ENCODE measurements at places on chromosomes 12 and 14.

DNA sequence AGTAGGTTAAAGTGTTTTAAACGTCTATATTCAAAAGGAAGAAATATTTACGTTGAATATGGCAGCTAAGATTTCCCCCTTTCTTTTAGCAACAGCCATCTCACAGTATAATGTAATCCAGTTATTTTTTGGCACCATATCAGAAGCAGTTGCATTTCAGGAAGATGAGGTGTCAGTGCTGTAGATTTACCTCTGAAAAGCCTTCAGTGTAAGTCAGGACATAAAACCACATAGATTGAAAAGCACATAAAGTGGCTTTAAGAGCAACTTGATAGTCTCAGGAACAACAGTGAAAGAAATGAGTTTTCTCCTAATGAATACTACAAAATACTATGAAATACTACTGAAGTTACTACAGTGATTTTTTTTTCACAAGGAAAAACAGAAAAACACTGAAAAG lies 6.9 kb downstream of the MLH3 start:
- DNase-seq = no peak

DNA sequence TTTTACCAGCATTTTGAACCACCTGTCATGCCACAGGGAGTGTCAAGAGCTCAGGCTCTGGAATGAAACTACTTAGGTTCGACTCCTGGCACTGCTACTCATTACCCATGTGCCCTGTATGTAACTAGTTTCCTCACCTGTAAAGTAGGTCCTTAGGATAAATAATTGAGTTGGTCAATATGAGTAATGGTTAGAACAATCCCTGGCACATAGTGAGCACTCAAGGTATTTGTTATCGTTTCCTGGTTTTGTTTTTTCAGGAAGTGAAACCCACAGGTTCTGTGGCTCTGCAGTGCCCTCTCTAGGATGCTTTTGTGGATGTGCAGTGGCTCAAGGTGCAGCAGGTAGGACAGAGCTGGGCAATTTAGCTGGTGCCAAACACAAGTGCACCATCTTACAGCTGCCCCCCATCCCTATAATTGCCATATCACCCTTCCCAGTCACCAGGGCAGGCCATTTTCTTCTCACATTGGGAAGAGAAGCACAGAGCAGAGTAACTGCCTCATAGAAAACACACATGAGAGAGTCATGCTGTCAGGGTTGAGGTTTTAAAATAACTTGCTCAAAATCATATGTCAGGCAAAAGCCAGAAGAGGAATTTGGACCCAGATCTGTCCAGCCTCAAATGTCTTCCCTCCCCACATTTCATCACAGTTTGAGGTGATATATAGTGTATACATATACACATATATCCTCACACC lies 297.5 kb downstream of the RPAP3 start:
- DNase-seq = no peak

GRCh38 chr14:21866479-21866878 lies 192.9 kb upstream of the OR4E1 start:
- no peak for DNase-seq

GRCh38 chr14:30496852-30497251 lies 62.1 kb upstream of the G2E3 start:
- DNase-seq = no peak

GRCh38 chr14:38420048-38420447 lies 164.2 kb upstream of the CLEC14A start:
- DNase-seq = no peak

- no peak for DNase-seq
Observed at GRCh38 chr12:84793558-84794367, 118.8 kb downstream of the SLC6A15 start.

DNA sequence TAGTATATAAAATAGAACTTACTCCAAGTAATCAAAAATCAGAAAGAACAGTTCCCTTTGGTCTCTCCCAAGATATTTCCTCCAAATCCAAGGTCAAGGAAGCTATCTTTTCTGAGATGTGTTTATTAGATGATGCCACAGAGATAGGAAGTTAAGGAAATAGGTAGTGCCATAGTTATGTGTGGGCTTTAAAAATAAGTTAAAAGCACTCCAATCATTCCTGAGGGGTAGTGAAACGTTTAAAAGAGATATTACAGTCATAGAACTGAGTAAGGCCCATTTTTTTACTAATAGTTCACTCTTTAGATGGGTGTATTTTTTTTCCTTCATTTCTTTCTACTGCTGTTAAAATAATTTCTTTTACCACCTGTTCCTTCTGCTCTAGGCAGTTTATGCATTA lies 1630.9 kb upstream of the SEL1L start:
- DNase-seq = no peak

- DNase-seq = no peak
Observed at GRCh38 chr12:15220451-15220850, 766 bp downstream of the RERG start.

GRCh38 chr12:144650-145284 lies 69.2 kb downstream of the SLC6A12 start:
- no peak for DNase-seq

DNA sequence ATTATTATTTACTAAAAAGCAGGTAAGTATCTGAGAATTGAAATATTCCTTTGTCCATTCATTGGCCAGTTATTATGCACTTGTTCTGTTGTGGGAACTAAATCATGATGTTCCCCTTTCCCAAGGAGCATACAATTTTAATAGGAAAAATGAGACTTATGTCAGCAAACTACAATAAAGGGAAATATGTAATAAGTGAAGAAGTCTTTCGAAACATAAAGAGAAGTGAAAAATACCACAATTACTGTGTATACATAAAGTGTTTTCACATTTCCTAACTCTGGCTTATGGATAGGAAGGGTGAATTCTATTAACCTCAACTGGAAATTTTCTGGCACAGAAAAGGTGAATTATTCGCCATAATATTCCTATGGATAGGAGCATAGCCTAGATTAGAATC lies 78.4 kb upstream of the DNM1L start:
- no peak for DNase-seq

DNA sequence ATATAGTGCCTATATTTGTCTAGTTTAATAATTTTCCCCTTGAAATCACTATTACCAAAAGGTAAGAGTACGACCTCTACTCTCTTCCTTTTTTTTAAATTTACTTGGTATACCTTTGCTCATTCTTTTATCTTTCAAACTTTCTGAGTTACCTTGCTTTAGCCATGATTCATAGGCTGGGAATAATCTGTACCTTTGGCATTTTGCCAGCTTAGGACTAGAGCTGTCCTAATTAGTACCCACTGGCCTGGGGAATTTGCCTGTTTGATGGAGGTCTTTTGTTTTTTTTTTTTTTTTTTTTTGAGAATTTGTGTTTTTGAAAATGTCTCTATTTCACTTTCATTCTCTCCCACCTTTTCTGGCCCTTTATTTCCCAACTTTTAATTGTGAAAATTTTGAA lies 8.7 kb upstream of the SLC4A8 start:
- DNase-seq = no peak

DNA sequence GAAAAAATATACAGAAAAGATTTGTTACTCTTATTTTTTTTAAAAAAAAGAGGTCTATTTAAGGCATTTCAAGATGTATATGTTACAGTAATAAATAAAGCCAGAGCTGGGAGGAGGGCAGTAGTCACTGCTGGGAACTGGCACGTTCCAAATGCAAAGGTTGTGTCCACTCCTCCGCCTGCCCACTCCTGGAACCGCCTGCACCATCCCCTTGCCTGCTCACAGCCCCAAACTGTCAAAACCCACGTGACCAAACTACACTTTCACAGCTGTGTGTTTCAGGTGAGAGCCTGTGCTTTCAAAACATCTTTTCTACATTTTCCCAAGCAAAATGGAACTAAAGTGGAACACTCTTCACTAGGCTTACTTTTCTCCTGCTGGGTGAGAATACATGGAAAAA lies 160.4 kb downstream of the TTC7B start:
- no peak for DNase-seq

DNA sequence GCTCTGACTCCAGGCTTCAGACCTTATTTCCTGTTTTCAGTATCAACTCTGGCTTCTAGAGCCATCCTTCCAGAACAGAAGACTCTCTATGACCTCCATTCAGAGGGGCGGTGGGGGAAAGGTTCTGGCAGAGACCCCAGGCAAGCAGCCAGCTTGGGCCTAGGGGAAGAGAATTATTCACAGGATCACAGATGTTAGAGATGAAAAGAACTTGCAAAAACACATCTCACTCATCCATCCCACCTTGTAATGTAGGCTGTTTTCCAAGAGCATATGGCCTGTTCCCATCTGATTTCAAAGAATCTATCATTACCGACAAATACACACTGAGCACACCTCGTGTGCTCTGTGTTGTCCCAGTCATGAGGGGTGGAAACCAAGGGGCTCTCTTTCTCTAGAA lies 131.9 kb downstream of the GRIN2B start:
- DNase-seq = peak; percentile 95

- peak; percentile 52 for DNase-seq
Observed at GRCh38 chr12:80165746-80166145, 66.4 kb downstream of the OTOGL start.

GRCh38 chr12:116821291-116821690 lies 60.0 kb downstream of the HRK start:
- DNase-seq = no peak

DNA sequence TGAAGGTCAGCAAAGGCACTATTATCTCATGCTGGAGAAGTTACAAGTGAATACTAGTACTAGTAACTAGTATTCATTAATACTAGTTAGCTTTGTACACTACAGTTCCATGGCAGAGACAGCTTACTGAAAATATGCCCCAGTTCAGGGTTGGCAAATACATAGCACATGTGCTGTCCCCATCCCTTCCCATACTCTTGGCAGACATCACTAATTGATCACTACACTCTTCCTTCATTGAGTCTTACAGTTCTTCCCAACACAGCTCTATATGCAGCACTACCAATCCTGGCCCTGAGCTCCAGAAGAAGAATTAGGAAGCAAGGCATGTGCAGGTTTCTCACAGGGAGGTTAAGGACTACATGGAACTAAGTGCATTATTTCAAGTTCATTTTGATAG lies 168.3 kb upstream of the EEA1 start:
- no peak for DNase-seq

DNA sequence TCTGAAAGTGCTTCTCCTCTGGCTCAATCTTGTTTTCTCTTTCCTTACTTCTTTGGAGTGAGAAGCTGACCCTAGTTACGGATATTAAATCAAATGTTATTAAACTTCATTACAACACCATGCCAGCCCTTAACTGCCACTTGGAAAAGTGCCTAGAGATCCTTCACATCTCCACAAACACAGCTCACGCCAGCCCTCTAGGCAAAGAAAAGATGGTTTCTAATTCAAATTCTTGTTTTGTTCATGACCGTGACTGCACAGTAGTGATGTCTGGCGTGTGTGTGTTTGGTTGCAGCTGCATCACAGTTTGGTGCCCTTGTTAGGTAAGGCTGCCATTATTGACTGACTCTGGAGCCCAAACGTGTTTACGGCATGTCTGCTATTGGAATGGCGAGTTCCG lies 113.0 kb downstream of the BEGAIN start:
- DNase-seq = no peak

DNA sequence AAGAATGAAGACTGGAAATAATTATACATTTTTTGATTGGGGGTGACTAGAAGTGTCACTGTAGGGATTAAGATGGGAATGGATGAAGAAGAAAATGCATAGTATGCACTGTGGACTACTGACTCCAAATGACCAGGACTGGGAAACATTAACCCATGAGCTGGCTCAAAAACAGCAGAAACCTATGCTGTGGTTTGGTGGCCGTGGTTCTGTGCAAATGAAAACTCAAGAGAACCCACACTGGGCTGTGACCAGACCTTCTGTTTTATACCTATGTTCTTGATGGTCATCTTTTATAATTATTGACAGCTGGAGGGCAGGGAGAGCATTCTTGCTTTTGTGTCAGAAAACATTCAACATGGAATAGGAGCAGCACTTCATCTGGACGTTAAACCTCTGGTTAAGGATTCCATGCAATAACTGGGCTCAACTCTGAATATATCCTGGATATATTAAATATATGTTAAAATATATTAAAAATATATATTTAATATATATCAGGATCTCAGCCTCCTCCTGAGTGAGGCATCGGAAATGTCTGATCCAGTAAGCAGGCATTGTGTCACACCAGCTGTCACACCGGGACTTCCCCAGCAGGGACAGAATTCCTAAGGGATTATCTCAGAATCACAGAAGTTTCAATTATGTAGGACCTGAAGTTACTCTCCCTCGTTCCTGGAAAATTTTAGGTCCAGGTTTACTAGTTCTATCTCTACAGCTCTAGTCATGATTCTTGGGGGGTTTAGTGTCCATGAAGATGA lies 48.5 kb downstream of the BBS10 start:
- peak; percentile 2 for DNase-seq

- no peak for DNase-seq
Observed at GRCh38 chr12:11746940-11747716, 97.7 kb downstream of the ETV6 start.

DNA sequence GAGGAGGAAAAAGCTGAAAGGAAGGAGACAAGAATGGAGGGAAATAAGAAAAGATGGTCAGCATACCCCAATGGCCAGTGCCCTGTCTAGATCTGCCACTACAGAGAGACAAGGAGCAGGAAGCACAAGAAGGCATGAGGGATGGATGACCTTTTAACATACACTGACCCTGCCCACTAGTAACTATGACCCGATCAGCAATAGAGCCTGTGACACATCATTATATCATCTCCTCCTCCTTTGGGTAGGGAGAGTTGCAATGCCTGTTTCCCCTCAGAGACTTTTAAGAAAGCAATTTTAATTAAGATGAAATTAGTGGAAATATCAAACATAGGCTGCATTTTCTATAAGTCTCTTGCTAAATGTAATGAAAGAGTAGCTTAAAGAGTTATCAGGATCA lies 4.7 kb upstream of the SLC2A13 start:
- no peak for DNase-seq

- peak; percentile 57 for DNase-seq
Observed at GRCh38 chr14:105491366-105491973, 424 bp downstream of the TEDC1 start.

GRCh38 chr12:65959452-65959851 lies 135.2 kb downstream of the HMGA2 start:
- DNase-seq = no peak

- DNase-seq = no peak
Observed at GRCh38 chr14:100562751-100563150, 24.5 kb downstream of the BEGAIN start.

DNA sequence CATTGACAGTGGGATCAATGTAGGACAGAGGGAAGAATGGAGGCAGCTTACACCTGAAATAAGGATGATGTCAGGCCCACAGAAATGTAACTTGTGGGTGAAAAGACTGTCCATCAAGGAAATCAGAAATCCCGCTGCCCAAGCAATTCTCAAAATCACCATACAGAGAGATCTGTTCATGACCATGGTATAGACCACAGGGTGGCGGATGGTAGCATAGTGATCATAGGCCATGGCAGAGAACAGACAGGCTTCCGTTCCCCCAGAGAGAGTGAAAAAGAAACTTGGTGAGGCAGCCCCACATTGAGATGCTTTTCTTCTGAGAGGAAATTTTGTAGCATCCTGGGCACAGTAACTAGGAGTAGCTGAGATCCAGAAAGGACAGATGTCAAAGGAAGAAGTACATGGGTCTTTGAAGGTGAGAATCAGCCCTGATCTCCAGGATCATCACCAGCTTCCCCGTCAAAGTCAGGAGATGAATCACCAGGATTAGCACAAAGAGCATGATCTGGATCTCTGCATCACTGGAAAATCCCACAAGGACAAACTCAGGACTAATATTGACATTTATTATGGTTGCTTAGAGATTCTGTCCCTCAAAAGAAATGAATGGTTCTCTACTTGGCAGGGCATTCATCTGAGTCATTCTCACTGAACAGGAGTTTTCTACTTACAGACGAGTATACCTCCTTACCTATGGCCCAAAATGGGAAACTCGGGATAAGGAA lies 5.5 kb upstream of the ZNF641 start:
- DNase-seq = no peak
